CD4-positive, alpha-beta T cell (primary cell): ENCODE measurements at places on chromosomes 7 and 10.

DNA sequence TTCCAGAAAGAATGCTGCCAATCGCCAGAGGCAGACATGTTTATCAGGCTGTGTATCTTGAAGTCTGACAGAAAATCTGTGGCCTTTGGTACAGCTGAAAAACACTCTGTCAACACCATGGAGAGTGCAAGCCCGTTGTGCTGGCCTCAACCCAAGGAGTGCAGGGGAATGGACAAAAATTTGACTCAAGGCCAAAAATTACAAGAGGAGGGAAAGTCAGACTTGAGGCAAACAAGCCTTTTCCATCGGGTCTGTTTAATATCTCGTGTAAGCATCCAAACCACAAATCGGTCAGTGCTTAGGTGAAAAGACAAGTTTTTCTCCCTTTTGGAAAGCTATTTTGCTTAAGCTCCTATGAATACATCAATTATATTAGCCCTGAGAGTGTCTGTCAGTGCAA lies 305.3 kb upstream of the NFE2L3 start:
- no peak for DNase-seq

DNA sequence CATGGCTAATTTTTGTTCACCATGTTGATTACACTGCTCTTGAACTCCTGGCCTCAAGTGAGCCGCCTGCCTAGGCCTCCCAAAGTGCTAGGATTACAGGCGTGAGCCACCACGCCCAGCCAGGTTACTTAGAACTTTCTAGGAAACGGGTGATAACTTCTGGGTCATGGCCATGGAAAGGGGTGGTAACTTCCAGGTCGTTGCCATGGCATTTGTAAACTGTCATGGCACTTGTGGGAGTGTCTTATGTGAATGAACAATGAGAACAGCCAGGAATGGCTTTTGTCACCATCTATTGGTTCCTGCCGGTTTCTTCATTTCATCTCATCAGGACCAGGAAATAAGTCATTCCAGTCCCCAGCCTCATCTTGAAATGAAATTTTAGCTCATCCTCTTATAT lies 120.9 kb downstream of the SLC16A9 start:
- DNase-seq, result no peak

- DNase-seq, result no peak
Observed at GRCh38 chr7:55516409-55516808, 55.9 kb downstream of the VOPP1 start.

GRCh38 chr10:67934336-67934735 lies 49.9 kb downstream of the SIRT1 start:
- no peak for DNase-seq

DNA sequence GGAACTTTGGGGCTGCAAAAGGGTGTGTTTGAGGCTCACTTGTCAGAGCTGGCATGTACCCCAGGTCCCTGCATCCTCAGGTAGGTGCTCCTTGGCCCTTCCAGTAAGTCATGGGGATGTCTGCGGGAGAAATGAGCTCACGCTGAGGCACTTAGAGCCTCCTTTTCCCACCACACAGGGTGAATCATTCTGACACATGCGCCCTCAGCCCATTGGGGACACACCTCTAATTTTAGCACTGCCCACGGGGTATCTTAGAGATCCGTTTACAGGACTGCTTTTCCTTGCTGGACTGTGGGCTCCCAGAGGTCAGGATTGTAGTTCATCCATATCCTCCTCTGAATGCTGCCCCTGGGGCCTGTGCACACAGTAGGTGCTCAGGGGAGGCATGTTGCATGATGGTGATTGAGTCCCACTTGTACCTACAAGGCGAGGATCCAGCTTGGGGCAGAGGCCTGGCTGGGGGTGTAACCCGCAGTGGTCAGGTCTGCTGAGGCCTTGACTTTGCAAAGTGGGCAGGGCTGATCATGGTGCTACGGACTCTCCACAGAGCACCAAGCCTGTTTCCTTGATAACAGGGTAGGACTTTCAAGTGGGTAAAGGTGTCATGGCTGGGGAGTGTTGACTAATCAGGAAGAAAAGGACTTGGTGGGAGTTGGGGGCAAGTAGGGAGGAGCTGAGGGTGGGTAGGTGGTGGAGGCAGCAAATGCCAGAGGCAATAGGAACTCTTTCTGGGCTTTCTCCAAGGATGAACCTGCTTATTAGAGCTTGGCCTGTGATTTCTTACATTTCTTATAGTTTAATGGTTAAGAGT lies 5.8 kb downstream of the TSPAN15 start:
- DNase-seq, result no peak

DNA sequence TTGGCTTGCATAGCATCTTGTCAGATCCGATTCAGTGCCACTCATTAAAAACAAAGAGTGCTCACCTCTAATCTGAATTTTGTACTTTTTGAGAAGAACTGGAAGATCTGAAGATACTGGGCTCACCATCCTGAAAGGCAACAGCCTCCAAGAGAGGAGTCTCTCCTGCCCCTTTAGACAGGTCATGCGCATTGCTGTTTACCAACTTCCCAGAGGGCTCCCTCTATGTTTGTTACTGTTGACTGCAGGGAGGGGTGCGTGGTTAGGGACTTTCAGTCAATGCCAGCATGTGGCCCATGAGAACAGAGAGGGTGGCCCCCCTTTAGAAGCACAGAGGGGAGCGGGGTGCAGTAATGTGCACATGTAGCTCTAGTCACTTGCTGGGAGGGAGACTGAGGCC lies 33.2 kb upstream of the CABCOCO1 start:
- no peak for DNase-seq
